NCI-H510A treated with DMSO at 0.1 percent for 48 hours (cell line): ENCODE measurements at places on chromosomes 11 and 22.

- no peak for DNase-seq
These were observed 1525.6 kb upstream of the RAG2 start for GRCh38 chr11:38123673-38124072.

GRCh38 chr11:35427071-35427470 is 7.7 kb upstream of the SLC1A2 start:
- DNase-seq = no peak

DNA sequence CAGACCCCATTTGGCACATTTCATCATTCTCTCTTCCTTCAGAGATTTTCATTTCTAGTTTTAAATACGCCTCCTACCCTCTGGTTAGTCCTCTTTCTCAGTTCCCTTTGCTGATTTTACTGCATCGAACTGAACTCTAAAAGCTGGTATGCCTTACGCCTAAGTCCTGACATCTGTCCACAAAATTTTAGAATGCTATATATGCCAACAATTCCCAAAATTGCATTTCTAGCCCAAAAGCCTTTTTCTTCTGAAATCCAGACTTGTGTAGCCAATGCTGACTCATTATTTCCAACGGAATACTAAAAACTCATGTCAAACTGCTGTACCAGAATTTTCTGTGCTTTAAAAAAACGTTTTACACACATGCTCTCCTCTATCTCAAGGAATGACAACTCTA is 1124.4 kb upstream of the TENM4 start:
- DNase-seq = peak; percentile 0

DNA sequence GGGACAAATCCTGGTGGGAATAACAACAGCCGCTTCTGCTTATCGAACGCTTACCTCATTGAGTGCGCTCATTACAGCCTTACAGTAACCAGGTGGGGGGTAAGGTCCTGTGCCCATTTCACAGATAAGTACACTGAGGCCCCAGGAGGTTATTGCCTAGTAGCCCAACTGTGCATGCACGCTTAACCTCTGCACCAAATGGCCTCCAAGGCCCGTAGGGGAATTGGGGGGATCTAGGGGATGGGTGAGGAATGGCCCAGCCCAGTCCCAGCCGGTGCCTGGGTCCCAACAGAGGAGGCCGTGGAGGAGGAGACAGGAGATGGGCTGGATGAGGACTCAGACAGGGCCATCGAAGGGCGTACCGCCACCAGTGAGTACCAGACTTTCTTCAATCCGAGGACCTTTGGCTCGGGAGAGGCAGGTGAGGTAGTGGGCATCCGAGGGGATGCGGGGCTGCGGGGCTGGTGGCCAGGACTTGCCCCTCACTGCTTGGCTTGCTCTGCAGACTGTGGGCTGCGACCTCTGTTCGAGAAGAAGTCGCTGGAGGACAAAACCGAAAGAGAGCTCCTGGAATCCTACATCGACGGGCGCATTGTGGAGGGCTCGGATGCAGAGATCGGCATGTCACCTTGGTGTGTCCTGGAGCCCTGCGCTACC is 7.3 kb downstream of the F2 start:
- DNase-seq = no peak

DNA sequence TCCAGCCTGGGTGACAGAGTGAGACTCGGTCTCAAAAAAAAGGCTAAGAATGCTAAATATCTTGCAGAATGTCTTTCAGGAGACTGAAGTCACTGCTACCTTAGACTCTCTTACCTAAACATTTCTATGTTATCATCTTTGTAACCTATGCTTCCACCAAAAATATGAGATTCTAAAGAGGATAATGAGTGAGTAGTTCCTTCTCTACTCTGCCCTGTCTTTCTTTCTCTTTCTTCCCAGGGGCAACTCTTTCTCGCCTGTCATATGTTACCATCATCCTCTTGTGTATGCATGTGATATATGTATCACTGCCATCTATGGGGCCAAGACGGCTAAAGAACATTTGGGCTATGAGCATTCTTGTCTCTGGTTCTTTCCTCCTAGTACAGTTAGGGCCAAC is 9.0 kb upstream of the RASSF10 start:
- DNase-seq = no peak
